ENCODE measurements at places on chromosomes 1 and 21.

GRCh38 chr1:219985169-219985568 is 56.8 kb upstream of the SLC30A10 start:
- no peak for DNase-seq

GRCh38 chr1:39933956-39934941 is 20.7 kb upstream of the MFSD2A start:
- DNase-seq = no peak

- no peak for DNase-seq
Measured at GRCh38 chr21:43736224-43736883, 17.4 kb downstream of the PDXK start.

DNA sequence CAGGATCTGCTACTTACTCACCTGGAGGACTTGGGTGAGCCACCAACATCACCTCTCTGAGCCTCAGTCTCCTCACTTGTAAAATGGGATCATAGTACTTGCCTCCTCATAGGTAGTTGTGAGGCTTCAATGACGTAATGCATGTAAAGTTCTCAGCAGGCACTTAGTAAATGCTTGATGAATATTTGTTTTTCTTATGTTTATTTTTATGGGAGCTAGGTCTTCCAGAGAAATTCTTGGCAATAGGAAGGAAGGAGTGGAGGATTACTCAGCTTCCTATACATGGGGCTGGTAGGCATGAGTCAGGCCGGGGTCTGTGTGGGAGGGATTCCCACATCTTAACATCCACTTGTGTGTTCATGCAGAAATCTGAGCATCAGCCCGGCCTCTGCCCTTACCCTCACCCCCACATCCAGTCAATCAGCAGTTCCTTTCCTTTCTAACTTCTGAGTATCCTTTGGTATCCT is 95.4 kb upstream of the USP24 start:
- DNase-seq = peak; percentile 70

- DNase-seq = no peak
Measured at GRCh38 chr1:172165403-172165802, 255.1 kb upstream of the C1orf105 start.

DNA sequence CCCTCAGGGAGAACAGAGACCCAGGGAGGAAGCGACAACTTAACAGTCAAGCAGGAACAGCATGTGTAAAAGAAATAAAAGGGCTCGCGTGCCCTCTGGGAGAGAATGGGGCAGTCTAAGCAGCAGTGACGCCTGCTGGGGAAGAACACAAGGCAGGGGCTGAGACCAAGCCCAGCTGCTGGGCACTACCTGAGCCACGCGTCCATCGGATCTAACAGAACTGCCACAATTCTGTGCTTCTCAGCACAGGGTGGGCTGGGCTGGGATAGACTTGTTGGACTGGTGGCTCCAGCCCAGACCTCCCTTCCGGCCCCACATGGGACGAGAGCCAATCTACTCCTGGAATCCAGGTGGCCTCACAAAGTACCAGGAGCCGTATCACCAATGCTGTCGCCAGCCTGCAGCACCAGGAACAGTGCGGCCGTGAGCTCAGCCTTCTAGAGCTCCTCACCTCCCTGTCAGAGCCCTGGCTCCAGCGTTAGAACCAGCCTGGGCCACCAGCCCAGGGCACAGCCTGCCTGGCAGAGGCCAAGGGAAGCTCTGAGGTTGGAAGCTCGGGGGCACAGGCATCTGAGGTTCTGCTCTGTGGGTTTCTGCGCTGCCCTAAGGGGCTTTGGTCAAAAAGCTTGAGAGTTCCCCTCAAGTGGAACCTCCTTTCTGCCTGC is 7.4 kb downstream of the LRRC47 start:
- DNase-seq = no peak

GRCh38 chr1:151720554-151720953 is 768 bp upstream of the RIIAD1 start:
- DNase-seq = no peak

GRCh38 chr1:152039461-152039860 is 2.7 kb upstream of the S100A11 start:
- DNase-seq = no peak

GRCh38 chr1:245461681-245462080 is 306.9 kb downstream of the KIF26B start:
- DNase-seq = no peak

GRCh38 chr1:47717341-47717740 is 279.5 kb downstream of the FOXD2 start:
- no peak for DNase-seq

GRCh38 chr1:185529673-185530072 is 204.5 kb upstream of the HMCN1 start:
- no peak for DNase-seq

DNA sequence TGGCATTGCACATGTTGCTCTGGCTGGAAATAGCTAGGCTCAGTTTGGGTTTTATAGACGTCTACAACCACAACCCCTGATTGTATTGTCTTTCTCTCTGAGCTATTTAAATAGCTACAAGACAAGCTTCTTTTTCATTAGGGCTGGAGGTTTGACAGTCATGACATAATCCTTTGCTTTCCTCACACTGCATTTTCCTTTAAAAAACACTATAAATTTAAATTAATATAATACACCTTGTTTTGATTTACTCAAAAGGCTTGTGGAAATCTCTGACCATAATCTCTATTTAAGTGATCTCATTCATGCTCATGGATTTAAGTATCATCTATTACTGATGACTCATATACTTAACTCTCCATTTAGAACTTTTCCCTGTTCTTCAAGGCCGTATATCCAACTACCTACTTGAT is 50.4 kb upstream of the PTGFR start:
- DNase-seq = no peak

DNA sequence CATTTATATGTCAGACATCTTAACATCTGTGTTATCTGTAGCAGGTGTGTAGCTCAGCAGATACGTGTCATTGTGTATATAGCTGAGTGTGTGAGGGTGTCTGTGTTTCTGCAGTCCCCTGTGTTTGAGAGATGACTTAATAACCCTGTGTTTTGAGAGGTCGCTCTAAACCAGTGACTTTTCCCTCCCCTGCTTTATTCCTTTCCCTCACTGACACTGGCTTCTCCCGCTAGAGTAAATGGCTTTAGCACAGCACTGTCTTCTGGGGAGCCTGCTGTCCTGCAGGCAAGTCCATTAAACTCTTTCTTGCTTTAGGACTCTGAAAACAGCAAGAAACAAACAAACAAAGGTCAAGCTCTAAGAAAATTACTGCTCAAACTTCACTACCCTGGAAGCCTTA is 53.0 kb downstream of the VANGL1 start:
- no peak for DNase-seq

GRCh38 chr1:226626577-226626956 is 78.0 kb downstream of the STUM start:
- peak; percentile 28 for DNase-seq

DNA sequence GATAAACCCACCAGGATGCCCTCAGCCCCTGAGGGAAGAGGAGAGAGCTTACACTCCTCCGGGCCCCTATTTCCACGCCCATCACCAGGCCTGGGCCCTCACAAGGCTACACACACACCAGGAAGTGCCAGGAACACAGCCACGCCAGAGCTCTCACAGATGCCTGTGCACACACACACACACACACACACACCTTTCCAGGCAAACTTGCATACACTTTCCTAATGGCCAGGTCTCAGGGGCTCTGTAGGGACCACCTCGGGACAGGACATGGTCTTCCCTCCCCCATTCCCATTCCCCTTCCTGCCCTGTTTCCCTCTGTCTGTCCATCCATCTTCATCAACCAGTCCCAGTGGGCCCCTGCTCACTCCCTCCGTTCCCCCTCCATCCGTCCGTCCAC is 9.7 kb upstream of the EPHA2 start:
- no peak for DNase-seq

DNA sequence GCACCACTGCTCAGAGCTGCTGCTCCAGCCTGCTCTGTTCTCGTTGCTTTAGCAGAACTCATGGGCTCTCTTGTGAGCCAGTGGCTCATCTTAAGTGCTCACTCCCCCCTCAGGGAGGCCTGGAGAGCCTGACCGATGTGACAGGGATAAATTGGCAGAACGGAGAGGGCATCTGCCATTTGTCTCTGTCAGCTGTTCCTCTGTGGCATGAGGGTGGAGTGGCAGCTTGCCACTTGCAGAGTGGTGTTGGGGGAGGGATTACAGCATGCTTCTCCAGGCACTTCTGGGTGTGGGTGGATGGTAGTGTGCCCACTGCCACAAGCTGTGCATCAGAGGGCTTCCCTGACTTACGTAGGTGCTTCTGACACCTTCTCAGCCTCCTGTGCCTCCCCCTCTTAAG is 229.5 kb downstream of the PAPPA2 start:
- no peak for DNase-seq

DNA sequence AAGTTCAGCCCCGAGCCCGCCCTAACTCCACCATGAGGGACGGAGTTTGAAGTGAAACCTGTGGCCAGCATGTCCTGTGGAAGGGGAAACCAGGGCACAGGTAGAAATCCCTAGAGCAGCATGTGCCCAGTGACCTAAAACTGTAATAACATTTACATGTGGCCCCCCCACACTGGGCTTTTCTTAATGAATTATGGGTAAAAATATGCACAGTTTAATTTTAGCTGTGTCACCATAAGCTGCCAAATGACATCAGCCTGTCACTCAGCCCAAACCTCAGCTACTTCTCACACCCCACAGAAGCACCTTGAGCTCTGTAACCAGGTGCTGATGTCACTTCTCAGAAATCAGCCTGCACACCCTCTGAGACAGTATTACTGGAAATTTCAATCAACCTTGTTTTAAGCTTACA is 50.0 kb upstream of the SLC19A1 start:
- DNase-seq = no peak

DNA sequence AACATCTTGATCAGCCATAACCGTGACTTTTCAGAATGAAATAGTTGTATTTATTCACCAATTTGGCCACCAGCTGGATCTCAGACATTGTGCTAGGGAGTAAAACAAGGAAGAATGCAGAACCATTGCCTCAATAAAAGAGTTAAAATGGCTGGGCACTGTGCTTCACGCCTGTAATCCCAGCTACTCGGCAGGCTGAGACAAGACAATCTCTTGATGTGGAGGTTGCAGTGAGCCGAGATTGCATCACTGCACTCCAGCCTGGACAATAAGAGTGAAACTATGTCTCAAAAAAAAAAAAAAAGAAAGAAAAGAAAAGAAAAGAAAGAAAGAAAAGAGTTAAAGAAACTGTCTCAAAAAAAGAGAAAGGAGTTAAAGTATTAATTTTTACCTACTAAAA is 199.5 kb downstream of the TPR start:
- DNase-seq = no peak

GRCh38 chr1:54813485-54814125 is 12.5 kb upstream of the TTC22 start:
- DNase-seq = no peak

DNA sequence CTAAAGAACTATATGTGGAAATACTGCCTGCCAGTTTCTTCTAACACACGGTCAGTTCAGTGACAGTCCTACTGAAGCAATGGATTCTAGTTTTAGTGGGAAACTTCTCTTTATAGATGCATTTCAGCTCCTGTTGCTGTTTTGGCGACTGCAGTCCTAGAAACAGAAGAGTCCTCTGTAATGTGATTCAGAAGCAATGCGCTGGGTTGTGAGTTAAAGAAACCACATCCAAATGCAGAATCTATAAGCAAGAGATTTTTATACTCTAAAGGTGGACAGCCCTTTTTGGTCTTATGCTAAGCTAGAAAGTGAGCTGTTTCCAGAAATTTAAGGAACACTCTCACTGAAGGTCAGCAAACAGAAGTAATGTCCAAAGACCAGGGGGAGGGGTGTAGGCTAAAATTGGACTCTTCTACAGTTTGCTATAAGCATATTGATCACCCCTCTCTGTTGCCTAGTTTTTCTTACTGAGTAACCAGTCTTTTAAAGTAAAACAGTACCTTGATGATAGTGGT is 30.8 kb downstream of the DUSP10 start:
- no peak for DNase-seq

DNA sequence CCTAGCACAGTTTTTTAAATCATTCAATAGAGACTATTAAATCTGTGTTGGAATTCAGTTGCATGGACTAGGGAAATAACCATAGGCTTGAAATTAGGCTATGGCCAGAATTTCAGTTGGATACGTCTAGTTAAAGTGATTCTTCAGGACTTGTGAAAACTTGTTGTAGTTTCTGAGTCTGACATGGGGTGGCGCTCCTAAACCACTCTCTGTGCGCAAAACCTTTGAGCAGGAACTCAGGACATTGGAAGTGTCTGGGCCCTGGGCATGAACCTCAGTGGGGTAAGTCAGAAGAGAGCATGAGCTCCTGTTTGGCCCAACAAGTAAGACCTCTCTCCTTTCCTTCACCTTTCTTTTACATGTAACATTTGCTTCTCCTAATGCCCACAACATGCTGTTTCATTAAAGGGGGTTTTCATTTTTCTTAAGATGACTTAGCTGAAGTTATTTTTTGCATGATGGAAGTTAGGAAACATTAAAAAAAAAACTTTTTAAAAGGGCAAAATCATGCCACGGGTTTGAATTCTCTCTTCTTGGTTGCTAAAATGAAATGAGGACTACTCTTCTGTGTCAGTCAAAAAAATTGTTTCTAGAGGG is 17.1 kb upstream of the CCDC190 start:
- DNase-seq = no peak

DNA sequence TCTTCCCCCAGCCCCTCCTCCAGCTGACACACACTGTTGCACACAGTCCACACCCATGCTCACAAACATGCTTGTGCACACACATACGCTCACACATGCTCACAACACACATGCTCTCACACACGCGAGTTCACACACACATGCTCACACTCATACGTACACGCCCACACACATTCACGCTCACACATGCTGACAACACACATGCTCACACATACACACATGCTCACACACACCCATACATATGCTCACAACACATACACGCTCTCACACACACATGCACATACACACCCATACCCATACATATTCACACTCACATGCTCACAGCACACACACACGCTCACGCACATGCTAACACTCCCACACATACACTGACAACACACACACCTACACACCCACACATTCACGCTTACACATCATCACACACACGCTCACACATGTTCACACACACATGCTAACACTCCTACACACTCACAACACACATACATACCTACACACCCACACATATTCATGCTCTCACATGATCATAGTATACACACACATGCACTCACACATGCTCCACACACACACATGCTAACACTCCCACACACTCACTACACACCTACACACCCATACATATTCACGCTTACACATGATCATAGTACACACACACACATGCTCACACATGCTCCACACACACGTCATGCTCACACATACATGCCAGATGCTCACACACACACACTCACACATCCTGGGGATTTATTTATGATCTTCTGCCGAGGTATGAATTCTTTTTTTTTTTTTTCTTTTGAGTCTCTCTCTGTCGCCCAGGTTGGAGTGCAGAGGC is 10.7 kb downstream of the DRAXIN start:
- no peak for DNase-seq

- DNase-seq = no peak
Measured at GRCh38 chr1:15412175-15412800, 2.6 kb downstream of the EFHD2 start.
